ENCODE measurements at places on chromosomes 16 and 17. TPM values are rescaled to one million over a fixed set of nuclear protein-coding genes. Genes with fewer than 3 reads are reported as not detected.

TP53TG3B gene
- 13.1 TPM for polyA plus RNA-seq

OMG gene
- 44.9 TPM for polyA plus RNA-seq

HOXB4 gene
- 30.3 TPM for polyA plus RNA-seq

FOXC2 gene
- polyA plus RNA-seq: 0.71 TPM

MGAT5B gene
- 46.3 TPM for polyA plus RNA-seq

LUC7L3 gene
- 34.1 TPM for polyA plus RNA-seq

BRICD5 gene
- polyA plus RNA-seq: 5.1 TPM

HS3ST2 gene
- 6.5 TPM for polyA plus RNA-seq

SAMD14 gene
- polyA plus RNA-seq: 24.4 TPM

GGT6 gene
- 0.17 TPM for polyA plus RNA-seq

G6PC1 gene
- polyA plus RNA-seq: not detected

KRT25 gene
- not detected for polyA plus RNA-seq

Data from brain (organoid and tissue), 16 donors.